ENCODE measurements at places on chromosomes 1 and 21. TPM values are rescaled to one million over a fixed set of nuclear protein-coding genes. Genes with fewer than 3 reads are reported as not detected.

GRCh38 chr1:208965351-208965750 is 618.2 kb upstream of the CAMK1G start:
- no peak for DNase-seq

The GPATCH4 gene
- 99.0 TPM for total RNA-seq

DNA sequence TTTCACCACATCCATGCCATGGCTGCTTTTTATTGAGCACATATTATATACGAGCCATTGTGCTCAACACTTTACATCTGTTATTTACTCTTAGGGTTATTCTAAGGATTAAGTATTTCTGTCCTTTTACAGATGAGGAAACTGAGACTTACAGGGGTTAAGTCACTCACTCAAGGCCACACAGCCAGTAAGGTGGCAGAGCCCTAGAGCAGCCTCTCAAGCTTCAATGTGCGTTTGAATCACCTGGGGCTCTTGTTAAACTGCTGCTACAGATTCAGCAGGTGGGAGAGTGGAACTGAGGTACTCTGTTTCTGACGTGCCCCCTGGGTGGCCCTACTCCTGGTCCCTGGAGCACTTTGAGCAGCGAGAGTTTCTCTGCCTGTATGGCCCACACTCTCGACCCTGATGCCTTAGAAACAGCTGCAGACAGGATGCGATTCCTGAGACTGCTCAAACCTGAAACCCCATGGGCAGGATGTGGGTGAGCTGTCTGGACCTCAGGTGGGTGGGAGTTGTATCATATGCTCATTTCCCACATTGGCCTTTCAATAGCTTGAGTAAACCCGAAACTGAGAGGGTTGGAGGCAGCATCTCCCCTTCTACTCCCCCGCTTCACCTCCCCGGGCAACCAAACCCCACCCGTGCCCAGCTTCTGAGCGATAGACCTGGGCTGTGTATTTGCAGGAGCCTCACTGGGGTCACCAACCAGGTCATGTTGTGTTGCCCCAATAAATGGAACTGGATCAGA is 59.3 kb downstream of the MAN1C1 start:
- DNase-seq: peak; percentile 95

The FCGR2B gene
- total RNA-seq: not detected

The EDARADD gene
- 32.0 TPM for total RNA-seq

- DNase-seq: no peak
These were observed 3.7 kb upstream of the MEGF6 start for GRCh38 chr1:3614755-3615742.

The LHX8 gene
- not detected for total RNA-seq

DNA sequence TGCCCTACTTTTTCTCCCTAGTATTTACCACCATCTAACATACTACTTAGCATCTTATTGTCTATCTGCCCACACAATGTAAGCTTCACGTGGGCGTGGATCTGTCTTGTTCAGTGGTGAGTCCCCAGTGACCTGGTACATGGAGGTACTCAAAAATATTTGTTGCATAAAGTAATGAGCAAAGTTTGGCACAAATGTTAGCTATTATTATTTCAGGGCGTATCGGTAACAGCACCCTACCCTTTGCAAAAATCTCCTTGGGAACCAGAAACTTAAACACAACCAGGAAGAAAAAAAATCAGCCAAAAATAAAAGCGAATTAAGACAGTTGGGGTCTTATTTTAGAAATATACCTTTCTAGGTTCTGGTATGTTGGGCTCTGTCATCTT is 454 bp upstream of the NENF start:
- DNase-seq: no peak

DNA sequence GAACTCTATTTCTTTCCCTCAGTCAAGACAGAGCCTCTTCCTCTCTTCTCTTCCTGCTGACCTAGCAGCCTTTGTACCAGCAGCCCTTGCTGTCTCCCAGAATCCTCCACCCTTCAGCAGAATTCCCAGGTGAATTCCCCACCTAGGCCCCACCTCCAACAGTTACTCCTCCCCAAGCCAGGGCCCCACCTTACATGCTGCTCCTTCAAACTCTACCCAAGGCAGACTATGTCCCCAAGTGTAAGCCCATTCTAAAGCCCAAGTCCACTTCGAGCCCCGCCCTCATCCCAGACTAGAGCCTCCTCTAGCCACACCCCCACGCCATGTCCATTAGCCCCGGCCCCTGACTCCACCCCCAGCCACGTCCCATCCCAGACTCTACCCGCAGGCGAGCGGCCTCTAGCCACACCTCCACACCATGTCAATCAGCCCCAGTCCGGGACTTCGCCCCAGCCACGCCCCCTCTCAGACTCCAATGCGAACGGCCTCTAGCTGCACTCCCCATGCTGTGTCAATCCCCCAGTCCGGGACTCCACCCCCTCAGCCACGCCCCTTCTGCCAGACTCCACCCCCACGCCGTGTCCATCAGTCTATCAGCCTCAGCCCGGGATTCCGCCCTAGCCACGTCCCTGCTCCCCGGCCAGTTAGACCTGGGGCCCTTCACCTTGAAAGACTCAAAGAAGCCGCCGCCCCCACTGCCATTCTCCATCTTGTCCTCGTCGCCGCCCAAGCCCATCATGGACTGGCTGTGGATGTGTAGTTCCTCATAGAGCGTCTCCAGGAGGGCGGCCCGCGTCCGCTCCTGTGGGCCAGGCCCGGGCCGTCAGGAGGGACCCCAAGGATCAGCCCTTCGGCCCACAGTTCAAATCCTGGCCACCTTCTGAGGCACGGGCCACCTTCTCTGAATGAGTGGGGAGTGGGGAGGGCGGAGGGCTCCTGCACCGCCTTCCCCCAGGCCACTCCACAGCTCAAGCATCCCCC is 61.3 kb downstream of the RAP1GAP start:
- DNase-seq: peak; percentile 89

- peak; percentile 19 for DNase-seq
These were observed 6.0 kb upstream of the LCE1F start for GRCh38 chr1:152768847-152769533.

DNA sequence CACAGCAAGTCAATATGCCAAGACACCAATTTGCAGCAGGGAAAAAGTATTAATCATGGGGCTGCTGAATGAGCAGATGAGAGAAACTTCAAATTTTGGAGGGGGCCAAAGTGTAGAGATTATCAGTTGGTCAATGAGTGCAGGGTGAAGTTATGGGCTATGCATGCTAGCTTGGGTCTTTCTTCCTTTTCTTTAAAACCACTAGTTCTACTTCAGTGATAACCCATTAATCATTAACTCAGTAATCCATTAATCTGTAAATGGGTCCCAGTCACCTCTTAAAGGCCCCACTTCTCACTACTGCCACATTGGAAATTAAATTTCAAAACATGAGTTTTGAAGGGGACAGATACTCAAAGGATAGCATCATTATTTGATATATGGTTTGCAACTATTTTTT is 688.6 kb upstream of the ADGRL4 start:
- DNase-seq: no peak

- DNase-seq: no peak
These were observed 208.5 kb upstream of the DAB1 start for GRCh38 chr1:57632401-57632800.

DNA sequence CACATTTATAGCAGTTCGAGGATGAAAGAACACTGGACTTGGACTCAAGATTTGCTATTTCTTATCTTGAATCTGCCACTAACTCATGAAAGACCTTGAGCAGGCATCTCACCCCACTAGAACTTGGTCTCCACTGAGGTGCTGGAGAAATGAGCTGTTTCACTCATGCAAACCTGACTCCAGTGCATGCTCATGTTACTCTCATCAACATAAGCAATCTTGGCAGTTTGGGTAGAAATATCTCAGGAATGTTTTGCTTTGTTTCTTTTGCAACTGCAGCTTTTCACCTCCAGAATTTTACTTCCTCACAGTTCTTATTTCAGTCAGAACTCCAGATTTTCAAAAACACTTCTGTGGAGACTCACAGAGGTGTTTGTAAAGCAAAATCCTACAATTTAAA is 46.2 kb upstream of the DAB1 start:
- DNase-seq: no peak

GRCh38 chr1:6688001-6688400 is 13.6 kb downstream of the DNAJC11 start:
- DNase-seq: no peak

The SUSD4 gene
- not detected for total RNA-seq

The DNAJC8 gene
- 98.4 TPM for total RNA-seq

- no peak for DNase-seq
These were observed 51.6 kb upstream of the SPATA6 start for GRCh38 chr1:48523558-48523957.

The RXFP4 gene
- not detected for total RNA-seq

GRCh38 chr1:13627127-13627526 is 43.5 kb downstream of the PDPN start:
- no peak for DNase-seq

- DNase-seq: no peak
These were observed 12.7 kb downstream of the DHCR24 start for GRCh38 chr1:54874079-54874830.

DNA sequence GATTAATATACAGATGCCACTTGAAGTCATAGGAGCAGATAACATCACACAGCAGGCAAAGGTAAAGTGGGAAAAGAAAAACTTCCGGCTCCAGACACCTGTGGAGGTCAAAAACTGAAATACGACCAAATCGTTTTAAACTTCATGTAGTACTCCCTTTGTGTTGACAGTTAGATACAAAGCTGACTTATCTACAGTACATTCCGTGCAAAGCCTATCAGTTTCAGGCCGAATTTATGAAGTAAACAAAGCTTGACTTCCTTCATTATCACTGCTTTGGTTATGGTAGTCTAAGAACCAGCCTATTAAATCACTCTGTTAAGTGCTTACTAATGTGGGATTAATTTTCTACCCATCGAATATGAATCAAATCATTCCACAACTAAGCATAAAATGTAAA is 156.3 kb downstream of the SMYD3 start:
- no peak for DNase-seq

DNA sequence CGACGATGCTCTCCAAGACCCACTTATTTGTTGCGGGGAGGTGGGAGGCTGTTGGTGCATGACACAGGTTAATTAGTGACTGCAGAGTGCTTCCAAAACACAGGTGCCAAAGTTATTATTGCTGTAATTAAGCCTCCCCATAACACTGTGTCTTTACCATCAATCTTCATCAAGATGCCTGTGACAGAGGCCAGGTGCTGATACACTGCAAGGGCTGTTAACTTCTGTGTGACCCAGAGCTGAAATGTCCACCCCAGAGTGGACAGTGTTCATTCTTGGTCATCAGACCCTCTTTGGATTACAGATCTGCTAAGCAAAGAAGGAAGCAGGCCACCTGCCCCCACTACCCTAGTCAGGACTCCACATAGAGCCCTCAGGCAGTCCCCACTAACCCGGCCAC is 55.5 kb downstream of the CAPN8 start:
- DNase-seq: no peak

DNA sequence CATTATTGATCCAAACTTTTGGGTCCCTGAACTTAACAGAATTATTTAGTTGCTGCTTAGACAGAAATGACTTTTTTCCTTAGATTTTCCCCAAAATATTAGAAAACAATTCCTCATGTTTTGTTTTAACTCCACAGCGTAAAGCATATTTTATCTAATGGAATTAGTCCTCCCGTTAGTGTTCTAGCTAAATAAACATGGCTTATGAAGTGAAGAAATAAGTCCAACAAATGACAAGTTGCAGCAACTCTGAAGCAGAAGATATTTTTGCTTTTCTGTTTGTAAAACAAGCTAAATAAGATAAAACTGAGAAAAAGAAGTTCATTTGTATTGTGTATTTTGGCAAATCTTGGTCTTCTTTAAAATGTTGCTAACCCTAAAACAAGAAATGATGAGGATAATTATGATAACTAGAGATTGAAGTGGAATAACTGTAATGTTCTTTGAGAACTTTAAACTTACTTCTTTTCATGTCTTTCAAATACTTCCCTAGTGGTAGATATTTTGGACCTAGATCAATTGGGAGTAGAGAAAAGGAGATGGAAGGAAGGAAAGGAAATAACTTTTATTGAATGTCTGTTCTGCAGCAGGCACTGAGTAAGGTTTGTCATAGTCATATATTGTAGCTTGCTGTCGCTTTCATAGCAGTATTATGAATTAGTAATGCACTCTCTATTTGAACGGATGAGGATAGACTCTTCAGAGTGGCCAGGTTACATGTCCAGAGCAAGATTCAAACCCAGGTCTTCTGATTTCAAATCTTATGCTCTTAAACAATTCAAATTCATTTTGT is 12.5 kb downstream of the NFIA start:
- no peak for DNase-seq

- no peak for DNase-seq
These were observed 837 bp upstream of the DESI2 start for GRCh38 chr1:244651956-244652622.

- DNase-seq: no peak
These were observed 27.3 kb upstream of the RNF19B start for GRCh38 chr1:32991819-32992488.

GRCh38 chr1:10537082-10537766 is 62.5 kb downstream of the PEX14 start:
- no peak for DNase-seq

DNA sequence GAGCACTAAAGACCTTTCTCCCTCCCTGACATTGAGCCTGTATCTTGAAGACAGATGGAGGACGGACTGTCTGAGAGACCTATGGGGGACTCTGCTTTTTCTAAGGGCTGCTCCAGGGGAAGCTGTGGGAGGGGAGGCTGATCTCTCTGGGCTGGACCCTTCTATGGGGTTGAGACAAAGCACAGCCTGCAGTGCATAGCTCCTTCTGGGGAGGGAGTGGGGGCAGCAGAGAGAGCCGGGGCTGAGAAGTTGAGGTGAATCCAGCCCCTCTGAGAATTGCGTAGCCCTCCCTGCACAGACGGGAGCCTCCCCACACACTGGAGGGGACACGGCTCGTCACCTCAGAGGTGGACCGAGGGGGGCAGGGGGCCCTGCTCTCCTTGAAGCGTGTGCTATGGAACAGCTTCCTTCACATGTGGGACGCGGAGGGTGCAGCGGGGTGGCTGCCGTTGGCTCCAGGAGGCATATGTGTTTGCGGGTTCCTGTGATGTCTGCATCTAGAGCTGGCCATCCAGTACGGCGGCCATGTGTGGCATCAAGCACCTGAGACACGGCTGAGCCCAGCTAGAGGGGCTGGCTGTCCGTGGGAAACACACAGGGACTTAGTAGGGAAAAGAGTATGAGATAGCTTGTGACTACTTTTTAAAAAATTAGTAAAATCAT is 299.1 kb downstream of the CAMTA1 start:
- DNase-seq: no peak

DNA sequence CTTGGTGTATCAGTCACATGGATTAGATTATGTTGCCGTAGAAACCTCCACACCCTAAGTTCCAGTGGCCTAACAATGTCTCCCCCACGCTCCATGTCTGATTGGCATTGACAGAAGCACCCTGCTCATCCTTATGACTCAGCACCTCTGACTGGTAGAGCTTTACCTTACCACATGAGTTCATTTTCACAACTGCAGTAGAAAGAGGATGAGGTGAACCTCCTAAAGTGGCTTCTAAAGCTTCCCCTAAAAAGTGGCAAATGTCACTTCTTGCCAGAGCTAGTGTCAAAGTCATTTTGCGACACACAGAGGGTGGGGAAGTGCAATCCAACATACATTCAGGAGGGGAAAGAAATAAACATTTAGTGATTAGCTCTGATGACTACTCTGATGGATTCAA is 30.6 kb upstream of the LYPD8 start:
- DNase-seq: peak; percentile 52

DNA sequence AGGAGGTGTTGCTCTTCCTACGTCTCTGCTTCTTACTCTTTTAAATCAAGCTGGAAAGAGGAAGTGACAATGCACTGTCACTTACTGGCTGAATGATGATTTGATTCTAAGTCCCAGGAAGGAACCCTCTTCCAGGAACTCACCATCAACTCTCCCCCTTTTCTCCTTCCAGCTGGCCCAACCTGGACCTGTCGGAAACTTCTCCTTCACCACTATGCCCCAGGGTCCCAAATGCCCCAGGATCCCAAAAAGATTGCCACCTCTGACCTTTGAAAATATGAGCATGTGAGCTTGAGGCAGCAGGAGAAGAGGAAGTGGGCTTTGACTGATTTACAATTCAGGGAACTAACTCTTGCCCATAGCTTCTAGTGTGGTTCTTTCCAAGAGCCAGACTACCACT is 5.3 kb upstream of the ADAMTS5 start:
- DNase-seq: no peak
